ENCODE measurements at places on chromosomes 16 and 17. TPM values are rescaled to one million over a fixed set of nuclear protein-coding genes. Genes with fewer than 3 reads are reported as not detected.

Gene ZSCAN10
- not detected for polyA plus RNA-seq

Gene CCL7
- polyA plus RNA-seq, result not detected

Gene TK1
- 28.7 TPM for polyA plus RNA-seq

Gene CHD9NB
- 8.1 TPM for polyA plus RNA-seq

Gene PRAC2
- polyA plus RNA-seq, result not detected

Gene NLE1
- 16.8 TPM for polyA plus RNA-seq

Gene CRYBA1
- not detected for polyA plus RNA-seq

Gene MARVELD3
- 13.2 TPM for polyA plus RNA-seq

Gene CHST4
- polyA plus RNA-seq, result 0.29 TPM

Gene EFCAB13
- polyA plus RNA-seq, result 7.8 TPM

Gene BCAR1
- polyA plus RNA-seq, result 40.5 TPM
